A549 treated with Mapracorat at 1 μM for 4 hours (cell line): ENCODE measurements at places on chromosomes 5 and 9. TPM values are rescaled to one million over a fixed set of nuclear protein-coding genes. Genes with fewer than 3 reads are reported as not detected.

The BTNL8 gene
- total RNA-seq = not detected in 5 replicates

The INSL4 gene
- 13.9 to 20.2 TPM (median 15.8 TPM) in 5 replicates for total RNA-seq

The ZCCHC10 gene
- total RNA-seq = 27.1 to 30.7 TPM (median 28.4 TPM) in 5 replicates

The VCP gene
- 257 to 280 TPM (median 275 TPM) in 5 replicates for total RNA-seq
